Type B pancreatic cell (in vitro differentiated cells): ENCODE measurements at places on chromosomes 12 and 14.

- DNase-seq, result no peak
Observed at GRCh38 chr12:100962086-100962712, 167.6 kb downstream of the ANO4 start.

GRCh38 chr14:88866305-88866704 is 41.9 kb downstream of the TTC8 start:
- no peak for DNase-seq

DNA sequence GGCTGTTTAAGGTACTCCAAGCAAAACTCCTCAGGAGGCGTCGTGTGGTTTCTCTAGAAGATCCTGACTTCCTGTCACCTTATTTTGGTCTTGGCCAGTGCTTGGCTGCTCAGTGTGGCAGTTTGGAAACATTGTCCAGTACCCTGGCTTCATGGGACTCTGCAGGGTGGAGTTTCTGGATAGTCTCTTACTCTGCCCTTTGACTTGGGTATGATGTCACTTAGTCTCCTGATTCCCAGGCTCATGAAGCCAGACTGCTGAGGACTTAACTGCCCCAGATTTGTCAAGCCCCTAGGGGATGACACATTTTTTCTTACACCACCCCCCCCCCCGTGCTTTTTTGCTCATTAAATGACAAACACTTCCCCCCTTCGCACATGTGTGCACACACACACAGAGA is 82.7 kb downstream of the ADCK1 start:
- DNase-seq, result no peak

GRCh38 chr12:49105504-49106084 is 5.1 kb downstream of the LMBR1L start:
- DNase-seq, result no peak

DNA sequence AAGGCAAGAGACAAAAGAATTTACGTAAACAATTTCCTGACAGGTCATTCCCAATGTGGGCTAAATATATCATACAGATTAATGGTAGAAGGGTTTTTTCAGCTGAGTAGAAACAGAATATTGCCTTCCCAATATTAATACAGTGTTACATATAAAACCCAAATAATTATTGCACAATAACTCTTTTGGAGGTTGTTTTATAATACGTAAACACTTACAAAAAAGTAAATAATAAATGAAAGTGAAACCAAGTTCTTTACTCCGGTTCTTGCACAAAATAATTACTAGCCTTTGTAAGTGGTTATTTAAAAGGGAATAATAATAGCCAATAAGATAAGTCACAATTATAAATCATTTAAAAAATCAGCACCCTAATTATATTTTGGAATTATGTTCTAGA is 118.6 kb upstream of the SSTR1 start:
- DNase-seq, result no peak

GRCh38 chr14:41144370-41144769 is 462.3 kb upstream of the LRFN5 start:
- DNase-seq, result no peak

GRCh38 chr14:94394025-94394493 is 5.7 kb upstream of the SERPINA1 start:
- no peak for DNase-seq

- no peak for DNase-seq
Observed at GRCh38 chr12:128680555-128680954, 143.2 kb downstream of the SLC15A4 start.

GRCh38 chr14:69547701-69548348 is 26.8 kb downstream of the CCDC177 start:
- peak; percentile 77 for DNase-seq

DNA sequence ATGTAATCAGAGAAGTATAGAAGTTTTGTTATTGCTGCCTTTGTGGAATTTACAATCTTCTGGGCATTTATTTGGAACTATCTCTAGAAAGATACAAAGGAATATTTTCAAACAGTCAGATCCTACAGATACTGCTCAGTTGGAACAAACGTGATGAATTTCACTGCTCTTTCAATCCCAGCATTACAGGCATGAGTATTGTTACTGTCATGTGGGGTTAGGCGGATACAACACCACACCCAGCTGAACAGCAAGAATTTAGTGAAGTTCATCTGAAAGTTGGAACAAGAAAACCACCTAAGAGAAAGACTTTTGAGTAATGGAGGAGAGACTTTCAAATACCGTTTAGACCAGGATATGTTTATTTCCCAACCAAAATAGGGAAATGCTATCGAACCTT is 123.3 kb upstream of the PLXNC1 start:
- DNase-seq, result no peak

DNA sequence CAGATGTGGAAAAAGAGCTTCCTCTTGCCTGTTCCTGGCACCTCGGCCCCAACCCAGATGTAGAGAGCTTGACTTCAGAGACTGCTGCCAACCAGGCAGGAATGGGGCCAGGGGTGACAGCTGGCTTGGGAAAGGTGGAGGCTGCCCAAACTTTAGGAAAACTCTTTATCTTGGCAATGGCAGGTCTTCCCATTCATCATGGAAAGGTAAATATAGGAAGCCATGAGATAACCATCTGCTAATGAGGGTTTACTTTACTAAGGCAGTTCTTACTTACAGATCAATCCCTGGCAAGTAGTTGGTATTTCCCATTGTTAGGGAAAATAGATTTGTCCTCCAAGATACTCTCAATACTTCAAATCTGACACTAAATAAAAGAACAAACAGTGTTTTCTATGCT is 143.1 kb upstream of the NUDT4 start:
- no peak for DNase-seq

DNA sequence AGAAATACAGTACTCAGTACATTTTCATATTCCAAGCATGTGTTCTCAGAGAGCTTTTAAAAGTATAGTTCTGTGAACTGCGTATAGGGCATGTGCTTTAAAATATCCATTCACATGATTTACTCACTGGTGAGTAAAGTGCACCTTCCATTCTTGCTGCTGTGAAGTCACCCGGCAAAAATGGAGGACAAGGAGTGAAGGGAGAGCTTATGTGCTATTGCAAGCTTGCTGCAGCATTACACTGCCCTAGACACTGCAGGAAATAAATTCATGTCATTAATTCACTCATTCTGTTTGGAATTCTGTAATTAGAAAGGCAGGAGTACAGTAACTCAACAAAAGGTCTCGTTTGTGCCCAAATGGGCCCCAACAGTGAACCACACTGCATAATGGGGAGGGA is 347.8 kb downstream of the PRKD1 start:
- no peak for DNase-seq

DNA sequence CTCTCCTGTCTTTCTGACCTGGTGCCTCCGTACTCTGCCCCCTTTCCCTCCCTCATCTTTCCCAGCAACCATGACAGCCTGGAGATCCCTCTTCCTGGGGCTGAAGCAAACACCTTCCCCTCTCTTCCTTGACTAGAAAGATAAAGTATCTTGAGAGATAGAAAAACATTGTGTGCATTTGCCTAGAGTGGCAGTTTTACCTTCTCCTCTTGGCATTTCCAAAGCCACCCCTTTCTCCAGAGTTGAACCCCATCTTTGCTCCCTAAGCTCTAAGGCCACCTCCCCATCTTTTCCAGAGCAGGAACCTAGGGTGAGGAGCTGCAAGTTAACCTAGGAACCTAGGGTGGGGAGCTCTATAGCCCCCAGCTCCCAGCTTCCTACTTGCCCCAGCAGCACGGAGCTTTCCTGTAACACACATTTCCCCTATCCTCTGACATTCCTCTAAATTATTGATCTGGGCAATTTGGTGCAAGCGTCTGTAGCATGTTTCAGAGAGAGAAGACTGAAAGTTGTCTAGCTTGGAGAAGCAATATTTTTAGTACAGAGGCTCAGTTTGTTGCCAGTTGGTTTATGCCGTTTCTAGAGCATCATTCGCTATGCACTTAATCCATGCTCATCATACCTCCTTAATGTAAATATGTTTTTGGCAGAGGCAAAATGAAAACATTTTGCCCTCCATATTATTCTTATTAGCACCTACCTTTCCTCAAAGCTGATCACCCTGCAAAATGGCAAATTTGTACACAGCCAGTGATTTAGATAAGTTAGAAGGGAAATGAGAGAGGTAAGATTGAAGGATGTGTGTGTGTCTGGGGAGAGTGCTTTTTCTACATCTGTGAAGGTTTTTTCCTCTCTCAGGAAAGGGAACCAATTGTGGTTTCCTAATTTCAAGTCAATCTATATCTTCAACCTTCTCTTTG is 5.4 kb upstream of the TBX3 start:
- no peak for DNase-seq

- DNase-seq, result no peak
Observed at GRCh38 chr12:130162745-130163460, 639 bp downstream of the FZD10 start.
